ENCODE measurements at places on chromosomes 2 and 18.

DNA sequence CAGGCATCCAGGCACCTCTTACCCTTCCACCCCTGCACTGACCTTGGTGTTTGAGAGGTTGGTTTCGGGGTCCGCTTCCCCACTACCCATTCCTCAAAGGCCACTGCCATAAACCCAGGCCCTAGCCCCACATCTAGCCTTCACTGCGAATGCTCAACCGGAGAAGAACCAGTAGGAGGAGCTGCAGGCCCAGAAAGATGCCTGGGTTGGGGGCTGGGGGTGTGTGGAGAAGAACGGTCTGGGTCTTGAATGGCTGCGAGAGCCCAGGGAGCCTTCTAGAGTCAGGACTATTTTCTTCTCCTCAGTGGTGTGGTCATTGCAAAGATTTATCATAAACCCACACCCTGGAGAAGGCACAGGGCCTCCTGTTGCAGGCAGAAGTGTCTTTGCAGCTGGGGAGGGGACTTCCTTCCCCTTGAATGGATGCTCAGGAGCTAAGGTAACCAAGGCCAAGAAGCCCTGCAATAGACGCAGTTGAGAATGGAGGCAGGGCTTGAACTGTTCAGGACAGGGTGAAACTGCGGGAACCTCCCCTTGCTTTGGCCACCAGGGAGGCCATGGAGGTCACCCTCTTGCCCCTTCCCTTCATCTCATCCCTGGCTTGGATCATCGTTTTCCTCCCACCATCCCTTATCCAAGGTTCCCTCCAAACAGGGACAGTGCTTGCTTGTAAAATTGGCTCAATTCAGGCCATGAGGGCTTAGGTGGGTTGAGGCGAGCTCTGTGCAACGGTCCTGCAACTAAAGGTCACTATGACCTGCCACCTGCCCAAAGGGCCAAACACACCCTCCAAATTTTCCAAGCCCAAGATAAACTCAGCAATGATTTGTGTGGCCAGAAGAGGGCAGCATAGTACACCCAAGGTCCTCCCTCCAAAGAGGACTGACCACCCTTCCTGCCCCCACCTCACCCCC is 20.9 kb downstream of the THNSL2 start:
- no peak for DNase-seq

DNA sequence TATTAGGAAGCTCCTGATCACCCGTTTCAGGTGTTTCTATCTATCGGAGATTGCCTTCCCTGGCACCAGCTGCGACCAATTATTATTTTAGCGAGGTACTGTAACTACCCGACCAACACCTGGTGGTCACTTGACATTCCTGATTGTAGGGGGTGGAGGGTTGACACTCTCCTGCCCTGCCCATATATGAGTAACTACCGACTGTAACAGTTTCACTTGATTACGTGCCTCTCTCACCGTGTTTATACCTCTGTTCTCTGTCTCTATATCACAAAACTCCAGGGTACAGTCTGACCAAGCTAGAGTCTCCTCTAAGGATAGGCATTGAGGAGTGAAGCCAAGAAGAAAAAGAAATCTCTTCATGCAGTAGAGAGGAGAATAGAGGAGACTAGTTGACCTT is 268.0 kb upstream of the LRATD1 start:
- no peak for DNase-seq

DNA sequence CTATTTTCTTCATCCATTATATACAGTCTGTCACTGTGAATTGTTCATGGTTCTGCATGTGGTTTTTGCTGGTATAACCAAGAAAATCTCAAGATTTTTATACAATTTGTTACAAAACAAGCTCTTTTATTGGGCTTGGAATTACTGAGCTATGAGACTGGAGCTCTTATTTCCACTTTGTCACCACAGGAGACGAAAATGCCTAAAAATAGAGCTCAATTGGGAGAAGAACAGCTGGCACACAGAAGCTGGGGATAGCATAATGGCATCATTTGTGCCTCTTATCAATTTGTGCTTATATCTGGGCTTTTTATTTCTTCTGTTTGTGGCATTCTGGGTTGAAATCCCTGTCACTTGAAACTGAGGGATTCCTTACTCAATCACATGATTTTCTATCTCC is 219.1 kb downstream of the CALCRL start:
- no peak for DNase-seq

DNA sequence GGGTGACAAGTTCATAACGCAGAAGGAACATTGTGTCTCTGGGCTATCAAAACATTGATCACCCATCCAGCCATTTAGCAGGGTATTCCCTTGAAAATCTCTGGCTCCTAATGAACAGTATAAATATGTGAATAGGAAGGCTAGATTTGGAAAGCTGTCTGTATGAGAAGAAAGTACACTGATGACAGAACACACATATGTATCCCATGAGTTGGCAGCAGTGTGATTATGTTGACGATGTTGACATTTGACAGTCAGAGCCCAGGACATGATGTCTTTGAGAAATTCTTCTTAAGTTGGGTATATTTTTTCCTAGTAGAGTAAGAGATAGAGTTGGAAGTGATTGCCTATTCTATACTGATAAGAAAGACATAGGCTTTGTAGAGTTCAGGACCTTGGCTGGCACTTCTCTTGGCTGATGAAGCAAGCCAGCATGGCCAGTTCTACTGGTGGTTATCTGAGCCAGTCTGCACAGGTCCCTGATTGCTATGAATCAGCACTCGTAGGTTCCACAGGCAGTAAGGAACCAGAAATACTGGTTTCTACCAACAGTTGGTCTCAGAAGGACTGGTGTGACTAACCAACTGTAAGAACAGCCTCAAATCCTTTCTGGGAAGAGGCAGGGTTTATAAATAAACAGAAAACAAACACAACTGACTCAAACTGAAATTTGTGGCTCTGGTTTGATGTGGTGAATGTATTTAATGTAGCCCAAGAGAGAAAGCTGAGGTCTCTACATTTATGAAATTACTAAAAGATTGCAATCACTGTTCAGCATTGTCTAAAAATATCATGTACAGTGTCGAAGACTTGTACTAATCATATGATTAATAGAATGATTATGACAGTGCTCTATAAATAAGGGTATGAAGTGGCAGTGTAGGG is 43.9 kb upstream of the RAPH1 start:
- no peak for DNase-seq

- no peak for DNase-seq
These were observed 2.4 kb downstream of the GRP start for GRCh38 chr18:59222341-59222740.

DNA sequence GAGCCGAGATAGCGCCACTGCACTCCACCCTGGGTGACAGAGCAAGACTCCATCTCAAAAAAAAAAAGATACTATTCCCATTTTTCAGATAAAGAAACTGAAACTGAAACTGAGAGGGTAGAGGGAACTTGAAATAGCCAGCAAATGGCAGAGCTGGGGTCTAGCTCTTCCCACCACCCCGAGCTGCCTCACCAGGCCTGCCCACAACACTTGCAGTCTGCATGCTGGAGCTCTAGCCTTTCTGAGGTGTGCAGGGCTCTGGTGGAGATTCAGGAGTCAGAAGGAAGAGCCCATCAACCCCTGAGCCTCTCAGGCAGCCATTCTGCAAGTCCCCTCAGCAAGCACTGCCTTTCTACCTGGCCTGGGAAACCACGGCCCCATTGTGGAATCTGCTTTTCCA is 14.3 kb downstream of the EDAR start:
- DNase-seq: no peak

DNA sequence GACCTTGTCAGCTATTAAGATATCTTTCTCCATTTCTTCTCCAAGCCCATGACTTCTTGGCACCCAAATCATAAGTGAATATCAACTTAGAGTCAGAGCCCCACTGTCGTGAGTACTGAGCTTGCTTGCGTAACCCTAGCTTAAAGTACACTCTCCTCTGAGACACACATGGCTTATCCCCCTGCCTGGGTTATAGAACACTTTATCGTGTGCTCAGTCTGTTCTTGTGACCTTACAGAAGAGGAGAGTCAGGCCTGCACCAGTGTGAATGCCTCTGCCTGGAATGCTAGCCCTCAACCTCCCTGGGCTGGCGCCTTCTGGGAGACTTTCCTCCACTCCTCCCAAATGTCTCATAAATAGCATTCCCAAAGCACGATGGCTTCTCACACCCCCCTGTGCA is 79.3 kb downstream of the CEP192 start:
- DNase-seq: no peak

DNA sequence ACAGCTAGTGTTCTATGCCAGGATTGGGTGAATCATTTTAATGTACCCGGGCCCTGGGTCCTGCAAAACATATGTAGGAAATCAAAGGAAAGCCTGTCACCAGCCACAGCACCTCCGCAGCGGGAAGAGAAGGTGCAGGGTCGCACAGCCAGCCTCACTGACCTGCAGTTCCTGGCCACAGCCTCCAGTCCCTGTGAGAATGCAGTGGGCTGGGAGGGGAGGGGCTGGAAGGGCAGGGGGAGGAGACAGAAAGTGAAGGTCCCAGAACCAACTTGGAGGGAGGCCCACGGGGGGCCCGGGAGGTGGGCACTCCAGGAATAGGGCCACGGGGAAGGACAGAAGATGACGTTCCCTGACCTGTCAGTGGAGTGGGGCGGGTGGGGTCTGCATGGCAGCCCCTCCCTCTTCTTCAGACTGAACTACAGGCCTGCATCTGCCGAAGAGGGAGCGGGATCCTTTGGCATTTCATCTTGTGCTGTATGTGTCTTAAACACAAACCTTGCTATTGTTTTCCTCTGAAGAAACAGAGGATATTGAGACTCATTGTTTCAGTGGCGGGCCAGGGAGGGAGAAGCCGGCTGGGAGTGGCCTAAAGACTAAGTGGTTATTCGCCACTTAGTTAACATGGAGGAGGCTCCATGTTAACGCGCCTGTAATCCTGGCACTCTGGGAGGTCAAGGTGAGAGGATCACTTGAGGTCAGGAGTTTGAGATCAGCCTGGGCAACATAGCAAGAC is 7.5 kb downstream of the MAL start:
- DNase-seq: no peak

GRCh38 chr18:79901665-79902064 is 49.8 kb downstream of the SLC66A2 start:
- DNase-seq: no peak

DNA sequence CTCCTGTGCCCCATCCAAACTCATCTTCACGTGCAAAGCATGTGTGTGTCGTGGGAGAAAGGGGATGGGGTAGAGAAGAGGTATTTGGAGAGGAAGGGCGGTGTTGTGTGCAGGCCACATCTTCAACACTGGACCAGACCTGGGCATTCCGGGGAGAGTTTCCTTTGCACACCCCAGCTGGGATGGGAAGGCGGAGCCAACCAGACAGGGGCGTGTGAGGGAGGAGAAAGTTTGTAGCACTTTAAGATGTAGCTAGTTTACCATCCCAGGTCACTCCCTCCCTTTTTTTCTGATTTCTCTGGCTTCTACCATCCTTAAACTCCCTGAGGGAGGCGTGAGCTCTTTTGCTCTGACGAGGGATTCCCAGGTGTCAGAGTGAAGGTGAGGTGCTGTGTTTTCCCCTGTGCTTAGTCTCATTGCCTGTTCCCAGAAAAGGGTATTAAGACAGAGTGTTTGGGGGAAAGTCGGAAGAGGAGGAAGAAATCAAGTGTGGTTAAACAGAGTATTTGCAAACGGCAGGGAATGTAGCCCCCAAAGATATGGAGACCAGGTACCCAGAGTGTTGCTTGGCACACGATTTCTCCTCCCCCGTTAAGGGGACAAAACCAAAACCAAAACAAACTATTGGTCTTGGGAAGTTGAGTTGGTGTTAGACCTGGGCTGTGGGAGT is 1.6 kb downstream of the SETBP1 start:
- DNase-seq: no peak

DNA sequence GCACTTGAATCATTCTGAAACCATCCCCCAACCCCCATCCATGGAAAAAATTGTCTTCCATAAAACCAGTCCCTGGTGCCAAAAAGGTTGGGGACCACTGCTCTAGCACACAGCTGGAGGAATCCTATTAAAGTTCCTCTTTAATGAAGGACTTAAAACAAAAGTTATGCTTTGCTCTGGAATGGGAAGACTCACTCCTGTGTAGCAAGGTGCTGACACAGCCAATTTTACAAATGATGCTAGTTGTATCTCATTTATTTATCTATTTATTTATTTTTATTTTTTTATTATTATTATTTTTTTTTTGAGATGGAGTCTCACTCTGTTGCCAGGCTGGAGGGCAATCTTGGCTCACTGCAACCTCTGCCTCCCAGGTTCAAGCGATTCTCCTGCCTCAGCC is 58.9 kb upstream of the NDUFV2 start:
- no peak for DNase-seq

DNA sequence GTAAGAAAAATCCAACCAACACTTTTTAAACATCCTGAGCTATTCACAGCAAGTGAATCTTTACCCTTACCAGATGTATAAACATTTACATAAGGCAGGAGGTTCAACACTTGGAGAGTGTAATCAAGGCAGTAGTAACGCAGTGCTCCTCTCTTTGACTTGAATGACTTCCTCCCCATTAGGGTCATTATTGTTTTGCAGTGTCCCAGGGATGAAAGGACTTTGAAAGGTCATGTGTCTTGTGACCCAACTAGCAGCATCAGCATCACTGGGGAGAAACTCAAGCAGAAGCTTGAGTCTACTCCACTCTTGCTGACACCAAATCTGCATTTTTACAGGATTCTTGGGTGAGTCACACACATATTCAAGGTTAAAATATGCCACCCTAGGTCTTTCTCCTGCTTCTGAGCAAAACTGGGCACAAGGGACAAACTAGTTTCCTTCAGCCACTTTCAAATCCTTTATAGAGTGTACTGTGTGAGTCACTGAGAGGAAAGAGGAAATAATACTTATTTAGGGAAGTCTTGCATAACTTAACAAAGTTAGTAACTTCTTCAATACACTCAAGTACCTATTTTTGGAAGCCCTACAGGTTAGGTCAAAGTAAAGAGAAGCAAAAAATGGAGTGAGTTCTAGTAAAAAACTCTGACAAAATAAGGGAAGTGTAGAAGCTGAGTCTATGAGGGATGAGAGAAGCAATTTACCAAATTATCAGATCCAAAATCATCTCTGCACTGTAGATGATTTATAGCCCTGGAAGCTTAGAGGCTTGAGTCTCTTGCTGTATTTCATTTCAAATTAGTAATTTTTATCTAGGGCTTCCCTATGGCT is 51.0 kb upstream of the EML4 start:
- DNase-seq: no peak

- DNase-seq: no peak
These were observed 265.1 kb downstream of the NCKAP5 start for GRCh38 chr2:133303150-133303549.

GRCh38 chr2:200962811-200963123 is 693 bp downstream of the ORC2 start:
- DNase-seq: no peak

DNA sequence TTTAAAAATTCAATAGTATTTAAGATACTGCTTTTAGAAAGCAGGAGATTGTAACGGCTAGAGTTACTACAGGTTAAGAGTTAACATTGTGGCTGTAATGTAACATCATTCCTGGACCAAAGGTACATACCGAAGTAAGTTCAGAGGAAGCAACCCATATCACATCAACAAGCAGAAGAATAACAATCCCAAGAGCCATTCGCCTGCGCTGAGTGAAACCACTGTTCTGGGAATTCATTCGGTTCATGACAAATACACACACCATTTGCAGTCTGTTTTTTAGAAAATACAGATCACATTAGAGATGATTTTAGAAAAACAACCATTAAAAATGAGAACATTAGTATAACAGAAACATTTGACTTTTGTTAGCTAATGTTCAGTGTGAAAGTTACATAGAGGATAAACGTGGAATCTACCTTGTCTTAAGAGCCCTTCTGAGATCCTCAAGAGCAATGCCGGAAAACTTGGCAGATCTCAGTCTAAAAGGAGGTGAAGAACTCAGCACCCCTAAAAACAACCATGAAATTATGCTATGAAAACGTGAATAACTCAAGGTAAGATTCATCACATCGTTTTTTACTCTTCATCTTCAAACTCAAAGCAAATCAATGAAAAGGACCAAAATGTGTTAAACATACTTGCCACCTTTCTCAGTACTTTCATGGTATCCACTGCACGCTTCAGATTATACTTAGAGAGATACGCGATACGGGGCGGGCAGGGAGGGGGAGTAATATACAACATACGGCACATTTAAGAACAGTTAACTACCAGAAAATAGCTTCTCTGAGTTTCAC is 1.2 kb downstream of the SLC35F5 start:
- DNase-seq: no peak

Data from thoracic aorta (tissue), 2 donors.